Thoracic aorta (tissue), 2 donors: ENCODE measurements at places on chromosomes 5 and 9.

DNA sequence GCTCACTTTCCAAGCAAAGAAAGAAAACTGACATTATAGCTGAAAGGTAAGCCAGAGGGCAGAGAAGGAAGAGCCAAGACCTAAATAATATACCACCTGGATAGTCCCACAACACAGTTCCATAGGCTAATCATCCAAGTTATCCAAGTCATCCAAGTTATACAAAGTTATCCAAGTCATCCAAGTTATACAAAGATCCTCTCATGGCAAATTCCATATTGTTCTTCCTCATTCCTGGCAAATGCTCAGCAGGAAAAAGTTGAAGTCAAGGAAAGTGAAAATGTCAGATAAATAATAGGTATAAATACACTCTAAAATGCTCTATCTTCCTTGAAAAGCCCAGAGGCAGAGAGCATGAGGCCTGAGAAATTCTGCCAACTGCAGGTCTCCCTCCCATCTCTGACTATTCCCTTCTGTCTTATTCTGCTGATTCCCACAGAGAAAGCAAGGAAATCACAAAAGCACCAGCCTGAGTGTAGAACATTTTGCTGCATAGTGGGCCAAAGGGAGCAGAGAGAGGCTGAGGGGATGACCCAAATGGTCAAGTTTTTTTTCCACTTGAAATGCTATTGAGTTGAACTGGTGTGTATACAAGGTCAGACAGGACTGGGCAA is 12.5 kb downstream of the MCTP1 start:
- no peaks in the 10 kb centered on the region for H3K4me1 ChIP-seq
- H3K27me3 ChIP-seq: no peaks in the 10 kb centered on the region
- H3K4me3 ChIP-seq: no peak overlapping the region
- DNase-seq: no peak
- no peaks in the 10 kb centered on the region for H3K36me3 ChIP-seq

GRCh38 chr5:125295405-125295872 is 549.0 kb upstream of the ZNF608 start:
- peaks cover 6% of the 10 kb centered on the region for H3K4me1 ChIP-seq
- H3K4me3 ChIP-seq: no peak overlapping the region
- H3K27me3 ChIP-seq: no peaks in the 10 kb centered on the region

DNA sequence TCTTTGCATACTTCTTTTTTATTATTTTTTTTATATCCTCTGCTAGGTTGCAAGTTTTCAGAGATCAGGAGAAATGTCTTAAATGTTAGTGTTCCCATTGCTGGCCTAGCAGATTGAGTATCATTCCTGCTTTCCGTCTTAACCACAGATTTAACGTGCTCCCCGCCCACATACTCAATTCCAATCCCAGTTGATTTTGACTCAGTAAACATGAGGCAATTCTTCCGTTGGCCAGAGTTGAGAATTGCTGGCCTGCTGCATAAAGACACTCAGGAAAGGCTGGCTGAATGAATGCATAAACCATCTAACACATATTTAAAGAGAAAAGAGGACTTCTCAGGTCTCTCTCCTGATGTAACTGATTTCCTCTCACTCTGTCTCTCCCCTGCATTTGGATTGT is 46.8 kb upstream of the PLPP6 start:
- DNase-seq: no peak
- no peaks in the 10 kb centered on the region for H3K27me3 ChIP-seq
- no peak overlapping the region for H3K4me3 ChIP-seq
- no peaks in the 10 kb centered on the region for H3K36me3 ChIP-seq
- no peak overlapping the region for H3K27ac ChIP-seq
- H3K4me1 ChIP-seq: no peaks in the 10 kb centered on the region

GRCh38 chr9:113492343-113493202 is 29.0 kb downstream of the RGS3 start:
- no peaks in the 10 kb centered on the region for H3K27me3 ChIP-seq
- H3K4me3 ChIP-seq: no peak overlapping the region
- no peak for DNase-seq
- H3K36me3 ChIP-seq: no peaks in the 10 kb centered on the region
- peaks cover 76% of the 10 kb centered on the region for H3K4me1 ChIP-seq

- no peaks in the 10 kb centered on the region for H3K27me3 ChIP-seq
- H3K4me1 ChIP-seq: no peaks in the 10 kb centered on the region
- H3K36me3 ChIP-seq: no peaks in the 10 kb centered on the region
- H3K27ac ChIP-seq: no peak overlapping the region
- no peak overlapping the region for H3K4me3 ChIP-seq
These were observed 56.6 kb downstream of the CFAP90 start for GRCh38 chr5:7794311-7794710.

DNA sequence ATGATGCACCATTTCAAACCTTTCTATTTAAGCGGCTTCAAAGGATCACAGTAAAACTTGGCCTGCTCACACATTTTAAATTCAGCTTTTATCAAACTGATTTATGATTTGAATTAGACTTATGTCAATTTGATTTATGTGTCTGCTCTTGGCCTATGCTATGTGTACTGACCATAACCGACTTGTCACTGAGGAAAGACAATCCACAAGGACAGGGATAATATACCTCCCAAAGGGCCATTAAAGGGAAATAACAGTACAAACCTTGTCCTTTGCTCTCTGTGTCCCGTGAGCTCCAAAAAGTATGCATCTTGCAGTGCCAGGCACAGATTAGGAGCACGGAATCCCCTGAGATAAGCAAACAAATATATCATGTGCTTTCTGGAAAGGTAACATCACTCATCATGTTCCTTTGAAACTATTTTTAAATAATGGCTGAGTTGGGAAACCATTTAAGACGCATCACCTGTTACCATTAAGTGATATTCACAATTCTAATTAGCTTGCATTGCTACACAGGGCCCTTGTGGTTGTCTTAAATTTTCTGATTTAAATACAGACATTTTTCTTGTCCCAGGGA is 31.9 kb upstream of the FTMT start:
- H3K36me3 ChIP-seq: no peaks in the 10 kb centered on the region
- no peak overlapping the region for H3K27ac ChIP-seq
- H3K27me3 ChIP-seq: no peaks in the 10 kb centered on the region
- no peak for DNase-seq

DNA sequence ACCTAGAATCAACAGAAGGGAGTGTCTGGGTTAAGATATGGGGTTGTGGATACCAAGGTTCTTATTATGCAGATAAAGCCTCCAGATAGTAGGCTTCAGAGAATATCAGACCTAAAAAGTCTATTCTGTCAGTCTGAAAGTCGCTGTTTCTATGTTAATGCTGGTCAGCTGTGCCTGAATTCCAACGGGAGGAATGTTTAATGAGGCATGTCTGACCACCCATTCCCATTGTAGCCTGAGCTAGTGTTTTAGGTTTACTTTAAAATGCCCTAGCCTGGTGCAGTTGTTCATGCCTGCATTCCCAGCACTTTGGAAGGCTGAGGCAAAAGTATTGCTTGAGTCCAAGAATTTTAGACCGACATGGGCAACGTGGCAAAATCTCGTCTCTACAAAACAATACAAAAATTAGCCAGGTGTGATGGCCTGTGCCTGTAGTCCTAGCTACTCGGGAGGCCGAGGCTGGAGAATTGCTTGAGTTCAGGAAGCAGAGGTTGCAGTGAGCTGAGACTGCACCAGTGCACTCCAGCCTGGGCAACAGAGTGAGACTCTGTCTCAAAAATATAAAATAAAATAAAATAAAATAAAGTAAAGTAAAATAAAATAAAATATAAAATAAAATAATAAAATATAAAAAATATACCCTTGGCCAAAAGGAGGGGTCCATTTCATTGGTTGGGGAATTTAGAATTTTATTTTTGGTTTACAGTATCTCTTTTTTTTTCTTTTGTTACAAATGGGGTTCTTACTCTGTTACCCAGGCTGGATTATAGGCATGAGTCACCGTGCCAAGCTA is 7.8 kb upstream of the SOX30 start:
- no peak overlapping the region for H3K27ac ChIP-seq
- no peaks in the 10 kb centered on the region for H3K4me1 ChIP-seq
- H3K27me3 ChIP-seq: no peaks in the 10 kb centered on the region
- H3K36me3 ChIP-seq: no peaks in the 10 kb centered on the region
- H3K4me3 ChIP-seq: no peak overlapping the region

GRCh38 chr9:31146485-31147166 is 1237.8 kb upstream of the ACO1 start:
- no peak overlapping the region for H3K27ac ChIP-seq
- DNase-seq: no peak
- H3K36me3 ChIP-seq: no peaks in the 10 kb centered on the region
- no peak overlapping the region for H3K4me3 ChIP-seq
- H3K4me1 ChIP-seq: no peaks in the 10 kb centered on the region

- no peak overlapping the region for H3K4me3 ChIP-seq
- DNase-seq: no peak
- no peak overlapping the region for H3K27ac ChIP-seq
- H3K36me3 ChIP-seq: no peaks in the 10 kb centered on the region
- peaks cover 8% of the 10 kb centered on the region for H3K4me1 ChIP-seq
These were observed 245.5 kb downstream of the ARRDC3 start for GRCh38 chr5:91137647-91138046.

- H3K4me3 ChIP-seq: no peak overlapping the region
- H3K27ac ChIP-seq: no peak overlapping the region
- H3K4me1 ChIP-seq: peaks cover 64% of the 10 kb centered on the region
- DNase-seq: no peak
These were observed 46.8 kb upstream of the DAB2IP start for GRCh38 chr9:121604654-121605053.

- H3K27ac ChIP-seq: no peak overlapping the region
- H3K4me1 ChIP-seq: no peaks in the 10 kb centered on the region
- DNase-seq: no peak
- no peaks in the 10 kb centered on the region for H3K27me3 ChIP-seq
- H3K4me3 ChIP-seq: no peak overlapping the region
These were observed 18.7 kb downstream of the ANKS6 start for GRCh38 chr9:98777618-98778017.

DNA sequence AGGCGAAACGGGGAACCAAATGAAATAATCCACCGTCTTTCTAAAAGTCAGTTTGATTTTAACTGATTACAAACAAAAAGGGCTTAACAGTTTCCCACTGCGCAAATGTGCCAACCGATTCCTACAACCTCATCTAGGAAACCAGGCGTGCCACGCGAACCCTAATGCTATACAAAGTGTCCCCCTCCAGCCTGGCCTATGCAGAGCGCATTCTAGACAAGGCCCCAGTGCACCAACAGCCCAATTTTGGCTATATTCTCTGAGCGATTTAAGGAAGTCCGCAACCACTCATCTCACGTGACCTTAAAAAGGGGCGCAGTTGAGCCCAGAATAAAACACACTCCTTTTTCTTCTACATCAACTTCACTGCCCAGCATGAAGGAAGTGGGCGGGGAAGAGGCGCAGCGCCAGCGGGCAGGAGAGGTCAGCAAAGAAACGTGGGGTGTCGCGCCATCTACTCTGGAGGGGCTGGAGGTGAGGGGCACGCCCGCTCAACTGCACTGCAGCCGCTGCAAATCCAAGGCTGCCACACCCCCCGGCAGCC is 779 bp downstream of the FAM13B start:
- peak; percentile 22 for DNase-seq
- H3K27me3 ChIP-seq: no peaks in the 10 kb centered on the region
- no peaks in the 10 kb centered on the region for H3K36me3 ChIP-seq
- peak overlapping the region; percentile 99 for H3K27ac ChIP-seq
- peaks cover 37% of the 10 kb centered on the region for H3K4me1 ChIP-seq

GRCh38 chr5:34655354-34655991 is 655 bp upstream of the RAI14 start:
- no peak for DNase-seq
- no peaks in the 10 kb centered on the region for H3K27me3 ChIP-seq
- H3K36me3 ChIP-seq: no peaks in the 10 kb centered on the region
- H3K27ac ChIP-seq: peak overlapping the region; percentile 94
- peak overlapping the region; percentile 80 for H3K4me3 ChIP-seq
- H3K4me1 ChIP-seq: peaks cover 18% of the 10 kb centered on the region

GRCh38 chr5:179438011-179438441 is 92.8 kb upstream of the ADAMTS2 start:
- no peaks in the 10 kb centered on the region for H3K27me3 ChIP-seq
- DNase-seq: no peak
- no peak overlapping the region for H3K27ac ChIP-seq
- H3K4me3 ChIP-seq: no peak overlapping the region
- no peaks in the 10 kb centered on the region for H3K4me1 ChIP-seq
- no peaks in the 10 kb centered on the region for H3K36me3 ChIP-seq

DNA sequence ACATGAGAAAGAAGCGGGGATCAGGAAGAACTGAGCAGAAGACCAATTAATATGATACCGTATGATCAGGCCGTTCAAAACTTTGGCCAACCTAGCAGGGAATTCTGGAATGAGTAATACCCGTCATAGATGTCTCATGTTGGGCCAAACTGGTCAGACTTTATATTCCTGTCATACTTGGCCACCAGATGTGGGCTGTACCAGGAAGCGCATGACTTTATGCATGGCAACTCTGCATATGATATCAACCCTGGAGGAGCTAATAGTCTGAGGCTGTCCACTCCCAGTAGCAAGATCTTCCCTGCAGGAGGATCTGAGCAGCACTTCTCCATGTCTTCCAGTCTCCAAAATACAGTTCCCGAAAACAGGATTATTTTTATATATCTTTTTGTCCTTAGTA is 68.5 kb upstream of the NAA35 start:
- DNase-seq: no peak
- H3K27ac ChIP-seq: no peak overlapping the region
- H3K4me1 ChIP-seq: no peaks in the 10 kb centered on the region
- H3K4me3 ChIP-seq: no peak overlapping the region
- no peaks in the 10 kb centered on the region for H3K36me3 ChIP-seq

DNA sequence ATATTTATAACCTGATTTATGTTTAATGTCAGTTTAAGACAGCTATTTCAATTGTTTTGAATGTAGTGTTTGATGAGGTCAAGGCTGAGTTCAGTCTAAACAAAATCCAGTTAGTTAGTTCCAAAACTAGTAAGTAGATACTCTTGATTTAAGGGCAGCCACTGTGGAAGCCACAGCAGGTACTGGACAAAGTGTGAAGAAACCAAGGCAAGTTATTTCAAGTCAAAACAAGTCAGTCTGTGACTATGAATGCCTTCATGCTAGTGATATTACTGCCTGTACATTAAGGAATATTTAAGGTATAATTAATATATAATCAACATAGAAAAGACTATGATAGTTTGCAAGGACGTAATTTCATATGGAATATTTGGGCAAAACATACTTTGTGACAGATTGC is 362.3 kb downstream of the DMRTA1 start:
- H3K27ac ChIP-seq: no peak overlapping the region
- H3K4me3 ChIP-seq: no peak overlapping the region
- no peaks in the 10 kb centered on the region for H3K27me3 ChIP-seq
- H3K4me1 ChIP-seq: no peaks in the 10 kb centered on the region
- H3K36me3 ChIP-seq: no peaks in the 10 kb centered on the region

DNA sequence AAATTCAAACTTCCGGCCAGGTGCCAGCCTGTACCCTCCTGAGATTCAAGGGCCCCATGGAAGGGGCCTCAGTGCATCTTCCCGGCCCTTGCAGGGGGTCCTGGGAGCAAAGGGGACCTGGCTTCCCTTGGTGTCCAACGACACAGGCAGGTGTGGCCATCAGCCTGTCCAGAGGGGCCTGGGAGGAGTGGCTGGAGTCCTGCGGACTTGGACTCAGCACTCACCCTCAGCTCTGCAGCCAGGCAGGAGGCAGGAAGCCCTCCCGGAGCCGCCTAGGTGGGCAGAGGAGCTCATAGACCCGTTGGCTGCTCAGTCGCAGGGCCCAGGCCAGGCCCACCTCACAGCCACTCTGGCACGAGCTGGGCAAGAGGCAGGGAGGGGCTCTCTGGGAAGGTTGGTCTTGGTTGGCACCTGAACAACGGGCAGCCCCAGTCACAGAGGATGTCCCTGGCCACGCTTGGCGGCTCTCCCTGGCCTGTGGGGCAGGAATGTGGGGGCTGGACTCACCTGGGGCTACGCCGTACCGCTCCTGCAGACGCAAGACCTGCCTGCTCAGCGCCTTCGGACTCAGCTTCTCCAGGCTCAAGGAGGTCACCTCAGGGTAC is 53.8 kb upstream of the NRARP start:
- no peak overlapping the region for H3K4me3 ChIP-seq
- DNase-seq: no peak
- H3K27ac ChIP-seq: no peak overlapping the region
- H3K4me1 ChIP-seq: no peaks in the 10 kb centered on the region
